ENCODE measurements at places on chromosomes 3 and 15.

GRCh38 chr3:53597136-53597915 is 102.9 kb downstream of the CACNA1D start:
- no peak for DNase-seq

GRCh38 chr3:146306656-146307455 is 56.0 kb upstream of the PLSCR4 start:
- no peak for DNase-seq

- no peak for DNase-seq
Observed at GRCh38 chr3:50675179-50676030, 678 bp downstream of the DOCK3 start.

DNA sequence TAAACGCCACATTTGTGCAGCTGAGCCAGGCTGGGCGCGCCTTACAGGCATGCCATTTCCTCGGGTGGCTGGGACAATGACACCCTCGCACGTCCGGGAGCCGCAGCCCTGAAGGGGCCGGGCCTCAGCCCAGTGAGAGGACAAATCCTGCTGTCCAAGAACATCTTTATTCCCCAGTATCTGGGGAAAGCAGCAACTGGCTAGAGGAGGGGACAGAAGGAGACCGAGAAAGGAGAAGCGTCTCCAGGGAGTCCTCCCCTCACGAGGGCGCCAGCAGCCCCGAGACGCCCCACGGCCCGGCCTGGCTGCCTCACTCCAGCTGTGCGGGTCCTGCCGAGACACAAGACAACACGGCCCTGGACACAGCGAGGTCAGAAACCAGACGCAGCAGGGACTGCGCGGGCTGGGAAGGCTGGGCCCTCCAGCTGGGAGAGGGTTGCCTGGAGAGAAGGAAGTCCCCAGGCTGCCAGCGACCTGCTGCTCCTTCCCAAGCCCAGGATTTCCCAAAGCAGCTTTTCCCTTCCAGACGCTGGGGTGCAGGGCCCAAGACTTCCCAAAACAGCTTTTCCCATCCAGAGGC is 130.2 kb downstream of the CHSY1 start:
- DNase-seq = no peak

DNA sequence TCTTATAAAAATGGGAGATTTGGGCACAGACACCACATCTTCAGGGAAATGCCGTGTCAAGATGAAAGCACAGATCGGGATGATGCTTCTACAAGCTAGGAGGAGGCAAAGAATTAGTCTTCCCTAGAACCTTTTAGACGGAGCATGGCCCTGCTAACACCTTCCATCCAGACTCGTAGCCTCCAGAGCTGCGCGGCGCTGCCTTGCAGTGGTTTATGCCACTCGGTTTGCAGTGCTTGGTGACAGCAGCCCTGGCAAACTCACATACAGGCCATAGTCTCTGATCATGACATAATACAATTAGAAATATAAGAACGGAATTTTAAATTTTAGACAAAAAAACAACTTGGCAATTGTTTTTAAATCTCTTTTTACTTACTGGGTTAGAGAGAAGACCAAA is 37.1 kb upstream of the SLC41A3 start:
- DNase-seq = no peak

DNA sequence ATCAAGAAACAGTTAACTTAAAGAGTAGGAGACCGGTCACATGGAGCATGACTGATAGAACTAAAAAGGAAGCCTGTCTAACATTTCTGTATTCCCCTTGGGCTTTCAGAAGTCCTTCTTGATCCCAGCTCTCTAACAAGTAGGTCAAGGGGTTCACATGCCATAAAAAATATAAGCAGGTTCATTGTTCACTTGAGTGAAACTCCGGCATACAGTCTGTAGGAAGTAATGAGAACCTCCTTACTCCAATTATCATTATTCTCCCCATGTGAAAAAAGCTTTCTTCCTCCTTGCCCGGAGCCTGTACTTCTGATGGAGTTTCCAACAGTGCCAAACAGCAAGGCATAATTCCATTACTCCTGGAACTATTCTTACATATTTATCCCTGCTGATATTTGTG is 242.8 kb upstream of the CNTN4 start:
- no peak for DNase-seq

DNA sequence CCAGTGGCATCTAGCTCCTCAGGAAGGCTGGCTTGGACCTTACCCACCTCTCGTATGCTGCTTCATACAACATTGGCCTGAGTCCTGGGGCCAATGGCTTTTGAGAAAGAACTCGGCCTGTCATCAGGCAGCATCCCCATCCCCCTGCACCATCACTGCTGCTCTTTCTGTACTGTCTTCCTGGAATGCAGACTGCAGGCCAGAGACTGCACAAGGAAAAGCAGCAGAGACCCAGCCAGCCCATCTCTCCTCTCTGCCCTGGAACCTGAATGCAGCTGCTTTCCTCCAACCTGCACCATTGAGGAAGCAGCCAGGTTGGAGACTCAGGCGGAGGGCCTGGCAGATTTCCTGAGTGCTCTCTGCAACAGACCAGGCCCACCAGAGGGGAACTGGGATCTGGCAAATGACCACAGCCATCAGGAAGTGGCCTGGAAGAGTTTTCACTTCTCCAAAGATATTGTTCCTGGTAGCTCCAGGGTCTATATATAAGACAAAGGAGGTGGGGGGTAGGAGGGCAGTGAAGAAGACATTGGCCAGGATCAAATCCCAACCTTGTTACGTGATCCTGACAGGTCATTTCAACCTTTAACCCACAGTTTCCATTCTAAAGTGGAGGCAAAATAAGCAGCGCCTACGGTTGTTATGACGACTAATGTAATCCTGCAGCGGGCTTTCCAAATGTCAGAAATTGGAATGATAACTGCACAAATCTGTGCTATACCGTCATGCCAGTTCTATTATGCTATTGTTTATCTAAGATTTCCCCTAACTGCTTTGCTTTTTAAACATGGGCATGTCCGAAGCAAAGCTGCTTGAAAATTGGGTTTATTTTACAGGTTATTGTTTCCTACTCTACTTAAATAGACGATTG is 24.4 kb upstream of the RAB7A start:
- no peak for DNase-seq

GRCh38 chr3:167837466-167837865 is 101.9 kb downstream of the SERPINI1 start:
- peak; percentile 25 for DNase-seq

DNA sequence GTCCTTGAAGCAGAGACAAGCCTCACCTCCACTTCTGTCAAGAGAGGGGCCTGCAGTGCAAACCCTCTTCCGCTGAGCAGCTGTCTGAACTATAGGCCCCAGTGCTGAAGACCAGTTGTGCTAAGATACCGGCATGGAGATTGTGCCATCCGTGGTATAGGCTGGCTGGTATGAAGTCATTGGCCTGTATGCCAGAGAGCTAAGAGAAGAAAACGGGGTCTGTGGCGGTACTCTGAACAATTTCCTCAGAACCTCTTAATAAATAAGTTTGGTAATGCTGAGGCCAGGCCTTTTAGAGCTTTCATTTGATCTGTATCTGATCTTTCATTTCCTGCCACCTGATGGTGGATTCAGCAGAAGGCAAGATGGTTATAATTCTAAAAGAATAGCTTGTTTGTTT is 123.0 kb downstream of the LRIG1 start:
- no peak for DNase-seq

GRCh38 chr3:140223631-140224030 is 288.6 kb downstream of the CLSTN2 start:
- peak; percentile 6 for DNase-seq

- no peak for DNase-seq
Observed at GRCh38 chr3:138375447-138375846, 27.1 kb downstream of the MRAS start.

- DNase-seq = no peak
Observed at GRCh38 chr15:34242331-34242710, 17.5 kb downstream of the EMC4 start.

DNA sequence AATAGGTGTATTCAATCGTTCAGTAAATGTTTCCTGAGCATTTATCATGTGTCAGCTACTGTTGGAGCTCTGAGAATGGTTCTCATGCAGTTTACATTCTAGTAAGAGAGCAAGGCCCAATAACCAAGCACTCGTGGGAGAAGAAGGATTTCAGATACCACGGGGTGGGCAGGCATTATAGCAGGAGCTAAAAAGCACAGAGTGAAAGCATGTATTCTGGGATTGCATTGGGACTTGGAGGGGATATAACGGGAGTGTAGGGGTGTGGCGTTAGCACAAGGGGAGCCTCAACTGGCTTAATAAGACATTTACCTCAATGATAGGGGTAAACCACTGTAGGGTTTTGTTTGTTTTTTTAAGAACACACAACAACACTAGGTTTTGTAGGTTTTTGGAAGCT is 1.6 kb upstream of the SIAH2 start:
- DNase-seq = no peak

DNA sequence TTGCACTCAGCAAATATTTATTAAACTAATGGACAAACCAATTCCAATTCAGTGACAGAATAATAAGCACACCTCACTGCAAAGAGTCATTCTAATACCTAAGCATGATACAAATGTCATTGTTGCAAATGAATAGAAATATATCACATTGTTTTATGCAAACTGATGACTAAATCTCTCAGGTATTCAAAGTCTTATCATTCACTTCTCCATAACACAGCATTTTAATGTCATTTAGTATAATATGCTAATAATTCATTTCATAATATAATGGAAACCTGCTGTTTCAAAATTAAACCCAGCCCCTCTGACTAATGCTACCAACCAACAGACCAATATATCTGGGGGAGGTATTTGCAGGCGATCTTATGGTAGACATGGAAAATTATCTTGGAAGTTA is 71.8 kb downstream of the FGF7 start:
- no peak for DNase-seq

DNA sequence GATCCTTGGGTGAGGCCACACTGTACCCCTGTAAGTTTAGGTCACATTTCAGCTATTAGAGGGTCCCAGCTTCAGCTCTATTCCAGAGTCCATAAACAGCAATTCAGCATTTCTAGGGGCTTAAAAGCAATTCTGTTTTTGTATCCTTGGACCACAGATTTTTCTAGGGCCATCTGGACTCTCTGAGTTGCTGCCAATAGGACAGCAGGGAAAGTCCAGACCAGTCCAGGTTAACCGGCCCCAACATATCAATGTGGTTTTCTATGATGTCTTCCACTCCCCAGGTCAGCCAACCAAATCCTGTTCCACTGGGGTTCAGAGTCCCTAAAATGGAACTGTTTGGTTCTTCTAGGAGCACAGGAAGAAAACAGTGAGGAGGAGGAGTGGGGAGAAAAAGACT is 40.0 kb downstream of the TYRO3 start:
- DNase-seq = no peak

- no peak for DNase-seq
Observed at GRCh38 chr3:106820726-106821362, 556.4 kb upstream of the CCDC54 start.

DNA sequence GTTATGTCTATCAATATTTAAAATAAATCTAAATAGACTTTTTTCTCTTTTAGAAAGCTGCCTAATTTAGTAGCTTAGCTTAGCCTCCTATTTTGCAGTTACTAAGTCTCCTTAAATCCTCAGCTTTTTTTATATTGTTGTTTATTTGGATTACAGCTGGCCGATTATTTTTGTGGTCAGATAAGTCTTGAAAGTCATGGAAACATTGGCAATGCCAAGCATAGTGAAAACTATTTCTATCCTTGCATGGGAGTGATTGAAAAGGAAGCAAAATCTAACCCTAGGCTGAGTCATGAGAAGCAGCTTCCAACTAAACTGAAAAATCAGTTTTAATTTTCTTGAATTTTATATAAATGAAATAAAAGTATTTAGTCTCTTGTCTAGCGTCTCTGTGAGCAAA is 1063.0 kb upstream of the GBE1 start:
- DNase-seq = no peak

DNA sequence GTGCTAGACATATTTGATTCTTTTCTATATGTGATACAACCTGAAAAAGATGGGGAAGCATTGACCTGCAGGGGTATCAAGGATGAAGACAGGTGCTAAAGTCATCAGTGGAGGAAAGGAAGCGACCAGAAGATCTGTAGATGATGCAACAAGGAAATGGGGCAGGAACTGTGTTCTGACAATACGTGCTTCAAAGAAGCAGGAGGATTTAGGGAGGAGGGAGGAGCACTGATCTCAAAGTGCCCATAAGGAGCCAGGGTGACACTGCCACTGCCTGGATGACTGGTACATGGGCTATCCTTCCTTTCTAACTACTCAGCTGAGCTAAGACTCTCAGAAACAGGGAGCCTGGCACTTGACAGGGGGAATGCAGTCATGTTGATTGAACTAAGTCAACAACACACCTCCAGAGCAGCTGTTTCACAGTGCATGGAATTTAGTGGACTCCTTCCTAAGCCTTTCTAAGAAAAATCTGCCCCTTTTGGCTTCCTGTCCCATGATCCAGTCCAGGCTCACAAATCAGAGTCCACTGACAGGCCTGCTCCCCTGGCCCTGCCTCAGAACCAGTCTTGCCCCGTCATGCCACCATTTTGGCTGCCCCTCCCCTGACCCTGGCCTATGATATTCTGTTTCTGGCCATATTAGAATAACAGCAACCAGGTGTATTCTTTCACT is 12.0 kb downstream of the LYSMD4 start:
- DNase-seq = no peak

- DNase-seq = no peak
Observed at GRCh38 chr3:30059240-30059639, 547.2 kb upstream of the TGFBR2 start.

DNA sequence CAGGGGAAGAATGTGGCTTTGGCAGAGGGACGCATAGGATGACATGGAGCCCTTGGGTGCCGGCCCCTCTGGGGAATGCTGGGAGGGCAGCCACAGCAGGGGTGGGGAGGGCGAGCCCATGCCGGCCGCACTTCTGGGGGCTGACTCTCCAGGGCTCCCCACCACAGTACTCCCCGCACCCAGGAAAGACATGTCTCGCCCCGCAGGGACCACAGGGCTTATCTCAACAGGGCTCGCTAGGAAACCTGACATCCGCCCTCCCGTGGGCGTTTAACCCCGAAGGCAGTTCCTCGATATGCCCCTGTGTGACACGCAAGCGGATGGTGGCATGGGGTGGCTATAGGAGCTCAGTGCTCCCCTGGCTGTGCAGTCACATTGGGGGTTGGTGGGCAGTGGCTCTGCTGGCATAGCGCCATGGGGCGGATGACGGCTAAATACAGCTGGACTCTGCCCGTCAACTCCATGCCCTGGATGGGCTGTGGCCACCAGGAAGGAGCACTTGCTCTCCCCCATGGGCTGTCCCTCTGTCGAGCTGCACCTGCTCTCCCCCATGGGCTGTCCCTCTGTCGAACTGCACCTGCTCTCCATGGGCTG is 141.4 kb downstream of the ADAMTS17 start:
- DNase-seq = no peak

GRCh38 chr3:194702545-194702944 is 16.9 kb downstream of the FAM43A start:
- DNase-seq = no peak

- DNase-seq = no peak
Observed at GRCh38 chr15:65217526-65218482, 6.5 kb upstream of the CILP start.

Data from MCF 10A (cell line).